ENCODE measurements at places on chromosomes 3 and 15.

GRCh38 chr15:41334293-41335120 is 1.8 kb downstream of the NUSAP1 start:
- DNase-seq = no peak
- no peaks in the 10 kb centered on the region for H3K36me3 ChIP-seq
- H3K27ac ChIP-seq = no peak overlapping the region
- H3K4me3 ChIP-seq = no peak overlapping the region

- no peak overlapping the region for H3K4me3 ChIP-seq
- DNase-seq = no peak
- H3K27me3 ChIP-seq = no peaks in the 10 kb centered on the region
- no peaks in the 10 kb centered on the region for H3K4me1 ChIP-seq
- H3K36me3 ChIP-seq = no peaks in the 10 kb centered on the region
Measured at GRCh38 chr3:127365163-127365798, 77.4 kb upstream of the PRR20G start.

GRCh38 chr15:84112025-84112424 is 123.5 kb upstream of the GOLGA6L4 start:
- no peaks in the 10 kb centered on the region for H3K36me3 ChIP-seq
- no peaks in the 10 kb centered on the region for H3K27me3 ChIP-seq
- no peak overlapping the region for H3K4me3 ChIP-seq
- no peak for DNase-seq
- no peak overlapping the region for H3K27ac ChIP-seq
- peaks cover 18% of the 10 kb centered on the region for H3K4me1 ChIP-seq

DNA sequence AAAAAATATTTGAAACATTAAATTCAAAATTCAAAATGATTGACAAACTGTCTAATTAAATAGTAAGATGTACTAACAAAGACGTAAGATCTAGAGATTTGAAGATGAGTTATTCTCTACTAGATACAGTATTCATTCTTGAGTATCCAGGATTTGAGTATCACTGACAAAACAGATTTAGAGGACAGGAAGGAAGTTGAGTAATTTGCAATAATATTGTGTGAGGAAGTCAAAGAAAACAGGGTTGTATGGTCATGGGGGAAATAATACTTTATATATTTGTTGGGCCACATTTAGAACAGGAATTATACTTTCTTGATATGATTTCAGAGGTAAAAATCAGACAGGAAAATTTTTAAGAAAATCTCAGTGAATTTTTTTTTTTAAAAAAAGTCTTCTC is 393.1 kb upstream of the CDIN1 start:
- H3K27me3 ChIP-seq = no peaks in the 10 kb centered on the region
- no peak overlapping the region for H3K27ac ChIP-seq
- no peaks in the 10 kb centered on the region for H3K36me3 ChIP-seq
- H3K4me1 ChIP-seq = peaks cover 5% of the 10 kb centered on the region
- no peak for DNase-seq

DNA sequence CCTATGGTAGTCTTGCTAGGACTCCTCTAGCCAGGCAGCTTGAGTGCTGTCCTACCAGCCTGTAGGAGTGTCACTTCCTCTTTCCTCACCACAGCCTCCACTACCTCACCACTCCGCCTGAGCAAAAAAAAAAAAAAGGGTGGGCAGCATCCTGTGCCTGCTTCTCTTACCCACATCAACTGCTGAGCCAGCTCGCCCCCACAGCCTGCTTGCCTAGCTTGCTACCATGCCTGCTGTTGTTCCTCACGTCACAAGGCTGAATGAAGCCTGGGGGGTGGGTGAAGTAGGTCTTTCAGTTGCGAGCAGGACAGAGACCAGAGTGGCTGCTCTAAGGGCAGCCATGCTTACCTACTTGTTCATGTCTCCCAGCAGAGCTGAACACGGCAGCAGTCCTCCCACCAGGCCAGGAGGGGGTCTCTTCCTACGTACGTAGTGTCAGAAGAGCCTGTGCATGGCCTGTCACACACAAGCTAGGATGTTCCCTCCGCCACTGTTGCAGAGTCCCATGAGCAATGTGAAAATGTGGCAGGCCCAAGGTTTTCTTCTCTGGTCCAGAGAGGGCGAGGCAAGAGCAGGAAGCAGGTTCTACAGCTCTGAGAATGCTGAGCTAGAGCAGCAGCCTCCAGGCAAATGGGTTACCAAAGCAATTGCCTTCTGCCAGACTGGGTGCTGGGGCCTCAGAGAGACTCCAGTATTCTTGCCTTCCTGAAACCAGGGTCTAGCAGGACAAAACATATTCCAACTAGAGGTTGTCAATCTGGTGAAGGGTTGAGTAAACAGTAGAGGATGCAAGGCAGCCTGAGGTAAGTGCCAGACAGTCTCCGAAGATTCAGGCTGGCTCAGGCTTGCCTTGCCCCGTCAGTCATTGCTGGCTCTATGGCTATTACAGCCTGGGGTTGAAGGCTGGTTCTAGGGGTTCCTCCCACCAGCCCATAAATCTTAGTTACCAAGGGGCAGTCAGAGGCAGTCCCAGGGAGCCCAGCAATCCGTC is 8.1 kb downstream of the PPM1M start:
- peaks cover 29% of the 10 kb centered on the region for H3K36me3 ChIP-seq
- peak overlapping the region; percentile 43 for H3K27ac ChIP-seq
- no peak overlapping the region for H3K4me3 ChIP-seq
- peaks cover 13% of the 10 kb centered on the region for H3K4me1 ChIP-seq

- DNase-seq = no peak
- H3K4me3 ChIP-seq = no peak overlapping the region
- no peaks in the 10 kb centered on the region for H3K36me3 ChIP-seq
Measured at GRCh38 chr3:67361323-67361722, 293.1 kb downstream of the SUCLG2 start.
